ENCODE measurements at places on chromosomes 7 and 10.
A peak's percentile ranks its signal among the peaks of the same experiment; 100 is the strongest.

DNA sequence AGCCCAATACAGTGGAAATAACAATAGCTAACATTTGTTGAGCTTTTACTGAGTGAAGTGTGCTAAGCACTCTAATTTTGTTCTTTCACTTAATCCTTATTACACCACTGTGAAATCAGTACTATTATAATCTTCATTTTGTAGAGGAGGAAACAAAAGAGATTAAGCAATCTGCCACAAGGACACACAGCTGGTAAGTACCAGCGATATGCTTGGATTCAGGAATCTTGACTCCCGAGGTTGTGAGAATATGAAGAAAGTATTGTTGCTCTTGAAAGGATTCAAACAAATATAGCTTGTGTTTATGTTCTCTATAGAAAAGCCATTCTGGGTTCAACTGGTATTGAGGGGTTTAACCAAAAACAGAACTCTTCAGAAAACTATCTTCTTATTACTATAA, 93.7 kb upstream of the HECTD2 start:
- no peak for DNase-seq

DNA sequence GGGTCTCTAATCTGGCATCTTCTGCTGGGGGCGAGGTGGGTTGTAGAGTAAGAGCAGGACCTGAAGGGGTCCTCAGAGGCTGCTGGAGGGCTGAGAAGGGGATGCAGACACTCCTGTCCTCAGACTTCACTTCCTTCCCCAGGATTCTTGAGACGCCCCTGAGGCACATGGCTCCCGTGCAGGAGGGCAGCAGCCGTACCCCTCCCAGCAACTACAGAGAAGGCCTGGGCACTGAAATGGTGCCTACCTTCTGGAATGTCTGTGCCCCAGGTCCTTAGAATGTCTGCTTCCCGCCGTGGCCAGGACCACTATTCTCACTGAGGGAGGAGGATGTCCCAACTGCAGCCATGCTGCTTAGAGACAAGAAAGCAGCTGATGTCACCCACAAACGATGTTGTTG, 52.0 kb downstream of the VWA2 start:
- no peak for DNase-seq

DNA sequence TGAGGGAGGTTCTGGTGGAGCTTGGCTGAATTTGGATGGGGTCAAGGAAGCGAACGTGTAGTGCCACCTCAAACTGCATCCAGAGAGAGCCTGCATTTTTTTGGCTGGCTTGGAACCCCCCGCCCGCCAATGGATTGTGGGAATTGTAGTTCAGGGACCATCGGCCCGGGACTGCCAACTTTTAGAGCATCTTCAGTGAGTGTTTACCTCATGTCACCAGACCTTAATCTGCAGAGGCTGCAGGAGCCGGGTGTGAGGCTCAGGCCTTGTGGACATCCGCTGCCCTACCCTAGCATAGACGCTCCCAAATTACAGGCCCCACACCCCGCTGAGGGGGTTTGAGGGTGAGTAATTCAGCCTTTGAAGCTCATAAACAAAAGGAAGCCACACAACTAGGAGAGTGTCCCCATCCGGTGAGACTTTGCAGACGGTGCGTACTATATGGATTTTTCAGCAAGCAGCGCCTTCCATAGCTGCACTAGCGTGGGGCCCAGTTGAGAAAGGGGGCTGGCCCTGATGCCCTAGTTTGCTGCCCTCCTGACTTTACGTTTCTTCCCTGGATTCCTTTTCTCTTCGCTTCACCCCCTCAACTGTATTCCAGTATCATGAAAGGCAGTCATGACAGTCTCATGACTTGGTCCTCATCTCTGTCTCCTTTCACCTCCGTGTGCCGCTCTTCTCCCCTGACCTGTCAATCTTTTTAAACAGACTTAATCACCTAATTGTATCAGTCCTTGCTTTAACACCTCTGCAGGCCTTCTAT, 717 bp downstream of the CNPY4 start:
- DNase-seq: peak; percentile 82

- DNase-seq: no peak
Observed at GRCh38 chr7:55526770-55527169, 45.5 kb downstream of the VOPP1 start.

DNA sequence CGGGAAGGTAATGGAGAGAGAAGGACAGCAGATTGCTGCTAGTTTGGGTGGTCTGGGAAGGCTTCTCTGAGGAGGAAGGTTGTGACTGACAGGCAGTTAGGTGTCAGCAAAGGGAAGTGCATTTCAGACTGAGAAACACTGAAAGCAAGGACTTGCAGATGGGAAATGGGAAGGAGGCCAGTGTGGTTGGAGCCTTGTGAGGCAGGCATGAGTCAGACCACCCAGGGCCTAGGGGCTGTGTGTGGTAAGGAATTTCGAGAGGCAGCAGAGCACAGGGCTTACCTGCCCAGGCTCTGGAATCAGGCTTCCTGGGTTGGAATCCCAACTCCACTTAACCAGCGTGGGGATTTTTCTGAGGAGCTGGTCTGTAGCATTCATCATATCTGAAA, 53.5 kb downstream of the NRF1 start:
- DNase-seq: peak; percentile 83

GRCh38 chr10:78491812-78492211, 458.1 kb downstream of the RPS24 start:
- DNase-seq: peak; percentile 23
